ENCODE measurements at places on chromosomes 4 and X. TPM values are rescaled to one million over a fixed set of nuclear protein-coding genes. Genes with fewer than 3 reads are reported as not detected.

TEX13B gene
- total RNA-seq: not detected

TMEM31 gene
- total RNA-seq: not detected

BMX gene
- total RNA-seq: not detected

SLC9A7 gene
- total RNA-seq: 0.63 TPM

CSAG2 gene
- total RNA-seq: not detected

TSPAN7 gene
- total RNA-seq: 0.08 TPM

VSIG1 gene
- total RNA-seq: 0.37 TPM

EVC2 gene
- total RNA-seq: 0.94 TPM

DGKK gene
- total RNA-seq: not detected

KLHL34 gene
- not detected for total RNA-seq

CASK gene
- 25.2 TPM for total RNA-seq

ZXDA gene
- total RNA-seq: 3.8 TPM

PRKG2 gene
- 0.03 TPM for total RNA-seq

ATP2B3 gene
- total RNA-seq: not detected

SMARCA1 gene
- total RNA-seq: 58.4 TPM

MAGEC1 gene
- not detected for total RNA-seq

MID2 gene
- 11.6 TPM for total RNA-seq

SLC2A9 gene
- total RNA-seq: not detected

CHRDL1 gene
- total RNA-seq: 0.89 TPM

NUDT11 gene
- 12.2 TPM for total RNA-seq

JAKMIP1 gene
- not detected for total RNA-seq

EIF2S3 gene
- 162 TPM for total RNA-seq

ERCC6L gene
- total RNA-seq: 14.4 TPM

ASB9 gene
- 1.4 TPM for total RNA-seq

VEGFC gene
- 19.0 TPM for total RNA-seq

CXorf51B gene
- not detected for total RNA-seq

QRFPR gene
- total RNA-seq: not detected

TTC29 gene
- total RNA-seq: not detected

C4orf46 gene
- 32.6 TPM for total RNA-seq

HNRNPD gene
- total RNA-seq: 67.5 TPM

CFAP47 gene
- total RNA-seq: not detected

MAGEA2 gene
- total RNA-seq: not detected

GLOD5 gene
- total RNA-seq: not detected

PABPC5 gene
- total RNA-seq: 0.61 TPM

GAGE13 gene
- total RNA-seq: not detected

ARHGAP4 gene
- total RNA-seq: 0.63 TPM

SH3D19 gene
- 6.9 TPM for total RNA-seq

RRH gene
- total RNA-seq: not detected

METAP1 gene
- 56.5 TPM for total RNA-seq

DMP1 gene
- not detected for total RNA-seq

MORF4L2 gene
- 806 TPM for total RNA-seq

TMSB15C gene
- 5.8 TPM for total RNA-seq

LUZP4 gene
- total RNA-seq: not detected

CFI gene
- 6.1 TPM for total RNA-seq

KCND1 gene
- total RNA-seq: not detected
